ENCODE measurements at places on chromosomes 5 and 9.

- no peak for DNase-seq
Observed at GRCh38 chr9:76609285-76610010, 150.5 kb downstream of the GCNT1 start.

- DNase-seq: no peak
Observed at GRCh38 chr5:153742060-153742459, 251.6 kb downstream of the GRIA1 start.

- no peak for DNase-seq
Observed at GRCh38 chr9:135034106-135034505, 53.4 kb upstream of the OLFM1 start.

DNA sequence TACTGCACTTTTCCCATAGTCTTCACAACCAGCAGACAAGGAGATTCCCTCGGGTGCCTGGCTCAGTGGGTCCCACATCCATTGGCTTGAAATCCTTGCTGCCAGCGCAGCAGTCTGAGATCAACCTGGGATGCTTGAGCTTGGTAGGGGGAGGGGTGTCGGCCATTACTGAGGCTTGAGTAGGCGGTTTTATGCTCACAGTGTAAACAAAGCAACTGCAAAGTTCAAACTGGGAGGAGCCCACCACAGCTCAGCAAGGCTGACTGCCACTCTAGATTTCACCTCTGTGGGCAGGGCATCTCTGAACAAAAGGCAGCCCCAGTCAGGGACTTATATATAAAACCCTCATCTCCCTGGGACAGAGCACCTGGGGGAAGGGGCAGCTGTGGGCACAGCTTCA lies 512.3 kb upstream of the MPDZ start:
- DNase-seq: no peak

- no peak for DNase-seq
Observed at GRCh38 chr9:3337515-3338225, 188.1 kb downstream of the RFX3 start.

GRCh38 chr9:117444501-117444900 lies 29.6 kb upstream of the ASTN2 start:
- no peak for DNase-seq

GRCh38 chr5:10761933-10762775 lies 1.1 kb upstream of the DAP start:
- no peak for DNase-seq

GRCh38 chr9:16542290-16542689 lies 328.2 kb downstream of the BNC2 start:
- no peak for DNase-seq

- no peak for DNase-seq
Observed at GRCh38 chr9:133182151-133182550, 18.4 kb upstream of the GBGT1 start.

Measured in nucleus accumbens (tissue), 56 donors.